ENCODE measurements at places on chromosomes 16 and 17. TPM values are rescaled to one million over a fixed set of nuclear protein-coding genes. Genes with fewer than 3 reads are reported as not detected.

DNA sequence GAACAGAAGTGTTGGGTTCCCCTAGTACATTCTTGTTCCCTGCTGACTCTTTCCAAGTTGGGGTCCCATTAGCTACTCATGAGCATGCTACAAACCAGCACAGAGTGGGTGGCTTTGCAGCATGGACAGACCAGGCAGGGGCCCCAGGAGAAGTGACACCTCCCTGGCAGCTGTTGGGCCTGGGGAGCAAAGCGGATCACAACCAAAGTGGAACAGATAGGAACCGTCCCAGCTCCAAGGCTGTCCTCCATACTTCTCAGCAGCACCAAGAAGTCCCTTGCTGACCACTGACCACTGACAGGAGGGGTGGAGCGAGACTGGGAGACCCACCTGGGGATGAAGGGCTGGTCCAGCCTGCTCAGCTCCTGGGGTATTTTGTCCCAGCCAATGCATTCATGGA lies 12.4 kb upstream of the GFAP start:
- DNase-seq, result no peak
- H3K36me3 ChIP-seq, result peaks cover 31% of the 10 kb centered on the region
- peaks cover 6% of the 10 kb centered on the region for H3K27me3 ChIP-seq
- H3K27ac ChIP-seq, result no peak overlapping the region
- H3K4me3 ChIP-seq, result no peak overlapping the region

GRCh38 chr17:5680766-5681165 lies 96.5 kb upstream of the NLRP1 start:
- no peak overlapping the region for H3K27ac ChIP-seq
- peaks cover 29% of the 10 kb centered on the region for H3K27me3 ChIP-seq
- no peak for DNase-seq
- no peaks in the 10 kb centered on the region for H3K4me1 ChIP-seq
- H3K36me3 ChIP-seq, result no peaks in the 10 kb centered on the region

Gene KRT31
- total RNA-seq, result not detected

GRCh38 chr16:78249832-78250231 lies 150.4 kb downstream of the WWOX start:
- H3K27ac ChIP-seq, result no peak overlapping the region
- no peaks in the 10 kb centered on the region for H3K4me1 ChIP-seq
- no peaks in the 10 kb centered on the region for H3K27me3 ChIP-seq
- DNase-seq, result no peak
- peaks cover 10% of the 10 kb centered on the region for H3K36me3 ChIP-seq

GRCh38 chr16:31507617-31507928 lies 618 bp downstream of the RUSF1 start:
- H3K27me3 ChIP-seq, result no peaks in the 10 kb centered on the region
- H3K36me3 ChIP-seq, result peaks cover 10% of the 10 kb centered on the region
- H3K4me1 ChIP-seq, result peaks cover 50% of the 10 kb centered on the region
- peak overlapping the region; percentile 97 for H3K27ac ChIP-seq
- H3K4me3 ChIP-seq, result peak overlapping the region; percentile 94

- H3K4me3 ChIP-seq, result no peak overlapping the region
- no peaks in the 10 kb centered on the region for H3K27me3 ChIP-seq
- DNase-seq, result no peak
Measured at GRCh38 chr16:12300490-12300889, 324.0 kb downstream of the SNX29 start.

GRCh38 chr16:47046726-47047523 lies 73.5 kb upstream of the DNAJA2 start:
- no peak for DNase-seq
- H3K4me3 ChIP-seq, result no peak overlapping the region
- no peaks in the 10 kb centered on the region for H3K36me3 ChIP-seq
- H3K27me3 ChIP-seq, result no peaks in the 10 kb centered on the region

- no peaks in the 10 kb centered on the region for H3K36me3 ChIP-seq
- DNase-seq, result no peak
Measured at GRCh38 chr16:88303890-88304819, 78.6 kb upstream of the ZNF469 start.

Gene GAST
- not detected for total RNA-seq

Gene CLEC19A
- not detected for total RNA-seq

GRCh38 chr16:88975511-88976061 lies 1.4 kb downstream of the CBFA2T3 start:
- H3K27ac ChIP-seq, result no peak overlapping the region
- H3K27me3 ChIP-seq, result peaks cover 41% of the 10 kb centered on the region
- no peak for DNase-seq
- no peaks in the 10 kb centered on the region for H3K4me1 ChIP-seq
- no peaks in the 10 kb centered on the region for H3K36me3 ChIP-seq

Gene SLC12A4
- 29.5 TPM for total RNA-seq

Gene CYGB
- total RNA-seq, result 0.33 TPM

- H3K27me3 ChIP-seq, result no peaks in the 10 kb centered on the region
- H3K27ac ChIP-seq, result peak overlapping the region; percentile 100
- no peak for DNase-seq
- H3K4me1 ChIP-seq, result peaks cover 64% of the 10 kb centered on the region
Measured at GRCh38 chr17:58341861-58342475, 10.0 kb downstream of the SUPT4H1 start.

- peak overlapping the region; percentile 79 for H3K4me3 ChIP-seq
- peaks cover 44% of the 10 kb centered on the region for H3K4me1 ChIP-seq
- H3K27me3 ChIP-seq, result peaks cover 11% of the 10 kb centered on the region
- H3K27ac ChIP-seq, result peak overlapping the region; percentile 42
- H3K36me3 ChIP-seq, result peaks cover 4% of the 10 kb centered on the region
Measured at GRCh38 chr16:71883168-71883848, 674 bp downstream of the ZNF821 start.

Gene TPSG1
- not detected for total RNA-seq

DNA sequence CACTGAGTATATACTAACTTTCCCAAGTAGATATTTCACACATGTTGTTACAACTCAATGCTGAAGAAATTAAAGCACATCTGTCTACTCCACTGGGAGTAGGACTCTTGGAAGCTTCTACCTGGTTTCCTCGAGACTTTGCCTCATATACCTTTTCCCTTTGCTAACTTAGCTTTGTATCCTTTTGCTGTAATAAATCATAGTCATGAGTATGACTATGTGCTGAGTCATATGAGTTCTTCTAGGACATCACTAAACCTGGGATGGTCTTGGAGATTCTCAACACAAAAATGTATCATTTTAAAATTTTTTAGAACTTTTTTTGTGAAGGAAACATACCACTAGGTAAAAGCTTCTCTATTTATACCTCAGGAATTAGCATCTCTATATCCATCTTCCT lies 39.8 kb downstream of the ABCA5 start:
- H3K36me3 ChIP-seq, result peaks cover 24% of the 10 kb centered on the region
- no peak overlapping the region for H3K27ac ChIP-seq
- no peaks in the 10 kb centered on the region for H3K4me1 ChIP-seq

Gene CDC6
- 144 TPM for total RNA-seq

GRCh38 chr17:45771271-45771959 lies 12.7 kb upstream of the CRHR1 start:
- H3K4me3 ChIP-seq, result no peak overlapping the region
- DNase-seq, result no peak
- no peaks in the 10 kb centered on the region for H3K36me3 ChIP-seq

- peaks cover 19% of the 10 kb centered on the region for H3K4me1 ChIP-seq
- no peaks in the 10 kb centered on the region for H3K27me3 ChIP-seq
- peak within 1 kb of the TSS; percentile 95 for H3K4me3 ChIP-seq
Measured at GRCh38 chr17:30831663-30832437, at the start of gene ATAD5. Gene ATAD5, plus strand, starts transcription at chr17:30831966. Its CDS starts 382 bp downstream, at chr17:30832348.

DNA sequence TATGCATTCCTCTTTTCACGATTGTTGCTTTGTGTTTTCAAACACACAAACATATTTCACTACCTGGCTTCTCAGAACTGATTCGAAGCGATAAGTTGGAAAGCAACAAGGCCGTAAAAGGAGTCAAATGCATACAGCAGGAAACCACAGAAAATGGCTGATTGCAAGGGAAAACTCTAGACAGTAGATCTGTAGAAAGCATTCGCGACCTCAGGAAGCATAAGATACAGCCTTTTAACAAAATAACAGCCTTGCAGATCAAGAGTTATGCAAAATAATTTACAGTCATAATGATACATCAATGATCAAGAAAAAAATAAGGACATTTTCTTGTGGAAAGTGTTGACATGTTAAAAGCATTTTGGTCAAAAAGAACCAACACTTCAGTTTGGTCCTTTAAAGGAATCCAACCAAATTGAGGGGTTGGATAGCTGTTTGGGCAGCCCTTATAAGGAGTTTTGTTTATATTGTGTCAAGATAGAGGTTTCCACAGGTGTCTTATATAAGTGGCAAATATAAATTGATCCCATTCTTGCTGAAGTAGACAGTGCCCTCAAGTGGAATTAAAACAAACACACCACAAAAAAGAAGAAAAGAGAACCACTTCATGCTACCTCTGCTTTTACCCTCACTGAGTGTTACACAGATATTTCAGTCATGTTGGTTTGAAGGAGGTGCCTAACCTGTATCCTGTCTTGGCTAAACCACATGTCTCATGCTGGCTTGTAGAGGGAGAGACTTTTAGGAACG lies 5.5 kb downstream of the CYLD start:
- peak overlapping the region; percentile 82 for H3K4me3 ChIP-seq
- H3K36me3 ChIP-seq, result peaks cover 38% of the 10 kb centered on the region
- H3K27me3 ChIP-seq, result no peaks in the 10 kb centered on the region
- H3K27ac ChIP-seq, result peak overlapping the region; percentile 96
- DNase-seq, result no peak

- peaks cover 3% of the 10 kb centered on the region for H3K36me3 ChIP-seq
- H3K27me3 ChIP-seq, result no peaks in the 10 kb centered on the region
- peaks cover 2% of the 10 kb centered on the region for H3K4me1 ChIP-seq
- DNase-seq, result no peak
- no peak overlapping the region for H3K4me3 ChIP-seq
Measured at GRCh38 chr17:2421315-2422147, 20.7 kb upstream of the MNT start.

DNA sequence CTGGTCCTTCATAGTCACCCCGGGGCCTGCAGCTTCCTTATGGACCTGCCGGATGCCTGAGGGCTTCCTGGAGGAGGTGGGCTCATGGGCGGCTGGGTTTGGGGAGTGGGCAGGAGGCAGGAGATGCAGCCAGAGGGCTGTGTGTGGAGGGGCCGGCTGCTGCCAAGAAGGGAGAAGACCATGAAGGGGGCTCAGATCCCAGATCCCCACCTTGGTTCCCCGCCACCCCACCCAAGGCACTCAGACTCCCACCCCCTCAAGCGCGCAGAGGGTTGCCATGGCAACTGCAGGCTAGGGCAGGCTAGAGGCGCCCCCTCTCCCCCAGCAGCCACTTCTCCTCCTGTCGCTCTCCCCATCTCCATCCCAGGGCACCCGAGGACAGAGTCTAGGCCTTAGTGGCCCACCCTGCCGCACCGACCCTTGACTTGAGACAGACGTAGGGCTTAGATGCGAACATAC lies 104.5 kb downstream of the CRLF3 start:
- no peaks in the 10 kb centered on the region for H3K36me3 ChIP-seq
- no peak for DNase-seq
- H3K4me3 ChIP-seq, result no peak overlapping the region
- no peak overlapping the region for H3K27ac ChIP-seq
- H3K27me3 ChIP-seq, result no peaks in the 10 kb centered on the region

Gene SOX15
- 0.28 TPM for total RNA-seq

DNA sequence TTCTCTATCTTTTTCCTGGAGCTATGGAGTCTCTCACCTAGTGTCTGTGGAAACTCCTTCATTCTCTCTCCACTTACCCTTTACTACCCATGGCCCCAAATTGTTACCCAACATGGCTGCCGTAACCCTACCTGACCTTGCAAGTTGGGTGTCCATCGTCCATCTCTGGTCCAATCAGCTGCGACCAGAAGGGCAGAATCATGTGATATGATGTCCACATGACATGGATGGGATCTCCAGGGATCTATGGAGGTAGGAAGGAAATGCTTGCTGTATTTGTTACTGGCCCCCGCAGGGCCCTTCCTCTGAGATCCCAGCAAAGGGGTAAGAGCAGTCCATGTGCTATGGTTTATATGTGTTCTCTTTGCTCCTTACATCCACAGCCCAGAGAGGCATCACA lies 8.0 kb upstream of the DRC7 start:
- peaks cover 14% of the 10 kb centered on the region for H3K4me1 ChIP-seq
- no peaks in the 10 kb centered on the region for H3K36me3 ChIP-seq
- DNase-seq, result no peak
- H3K4me3 ChIP-seq, result no peak overlapping the region
- no peaks in the 10 kb centered on the region for H3K27me3 ChIP-seq

DNA sequence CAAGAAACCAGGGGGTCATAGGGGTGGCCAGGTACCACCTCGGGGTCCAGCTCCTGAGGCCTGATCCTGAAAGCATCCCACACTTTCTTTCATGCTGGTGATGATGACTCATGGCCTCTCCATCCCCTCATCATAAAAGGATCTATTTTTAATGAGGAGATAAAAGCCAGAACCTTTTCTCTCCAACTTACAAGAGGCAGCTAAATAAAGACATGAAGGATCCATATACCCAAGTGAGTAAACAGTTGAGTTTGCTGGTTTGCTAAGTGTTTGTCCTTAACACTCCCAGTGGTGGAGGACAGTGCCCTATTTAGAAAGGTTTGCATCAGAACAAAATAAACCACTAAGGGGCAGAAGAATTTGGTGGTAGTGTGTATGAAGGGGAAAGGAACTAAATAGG lies 383.8 kb downstream of the GRIN2A start:
- H3K4me3 ChIP-seq, result no peak overlapping the region
- H3K27ac ChIP-seq, result no peak overlapping the region
- DNase-seq, result no peak
- H3K27me3 ChIP-seq, result peaks cover 4% of the 10 kb centered on the region
- H3K36me3 ChIP-seq, result no peaks in the 10 kb centered on the region
- H3K4me1 ChIP-seq, result no peaks in the 10 kb centered on the region

GRCh38 chr17:3812771-3813170 lies 11.8 kb upstream of the ITGAE start:
- DNase-seq, result no peak
- peaks cover 18% of the 10 kb centered on the region for H3K4me1 ChIP-seq
- H3K36me3 ChIP-seq, result peaks cover 29% of the 10 kb centered on the region
- H3K27me3 ChIP-seq, result no peaks in the 10 kb centered on the region
- H3K4me3 ChIP-seq, result no peak overlapping the region

DNA sequence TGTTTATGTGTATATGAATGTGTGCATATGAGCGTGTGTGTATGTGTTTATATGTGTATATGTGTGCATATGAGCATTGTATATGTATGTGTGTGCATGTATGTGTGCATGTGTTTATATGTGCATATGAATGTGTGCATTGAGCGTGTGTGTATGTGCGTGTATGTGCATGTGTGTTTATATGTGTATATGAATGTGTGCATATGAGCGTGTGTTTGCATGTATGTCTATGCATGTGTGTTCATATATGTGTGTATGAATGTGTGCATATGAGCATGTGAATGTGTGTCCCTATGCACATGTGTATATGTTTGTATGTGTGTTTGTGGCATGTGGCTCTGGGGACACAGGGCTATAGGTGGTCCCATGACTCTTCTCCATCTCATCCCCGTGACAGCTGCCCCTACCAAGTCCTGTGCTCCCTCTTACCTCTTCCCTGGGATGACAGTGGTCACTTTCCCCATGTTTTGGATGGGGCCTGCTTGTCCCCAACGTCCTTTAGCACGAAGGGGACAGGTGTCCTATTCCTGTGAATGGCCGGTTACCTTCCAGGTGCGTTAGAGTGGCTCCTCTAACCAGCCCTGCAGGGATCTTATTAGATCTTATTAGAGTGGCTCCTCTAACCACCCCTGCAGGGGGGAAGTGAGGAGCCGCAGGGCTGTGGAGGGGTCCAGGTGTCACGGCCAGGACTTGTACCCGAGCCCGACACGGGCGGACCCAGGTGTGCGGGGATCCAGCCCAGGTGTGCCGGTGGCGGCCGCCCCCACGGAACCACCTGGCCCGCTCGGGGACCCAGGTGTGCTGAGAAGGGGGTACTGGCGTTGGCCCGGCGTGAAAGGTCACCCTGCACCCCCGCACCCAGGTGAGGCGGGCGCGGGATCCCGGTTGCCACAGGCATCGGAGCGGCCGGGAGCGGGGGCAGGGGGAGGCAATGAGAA lies 105.6 kb downstream of the SEC14L1 start:
- H3K4me1 ChIP-seq, result peaks cover 2% of the 10 kb centered on the region
- DNase-seq, result no peak
- peaks cover 21% of the 10 kb centered on the region for H3K27me3 ChIP-seq
- H3K4me3 ChIP-seq, result no peak overlapping the region
- H3K36me3 ChIP-seq, result no peaks in the 10 kb centered on the region
- H3K27ac ChIP-seq, result no peak overlapping the region

Data from activated naive CD8-positive, alpha-beta T cell treated with anti-CD3 and anti-CD28 coated beads for 36 hours (primary cell).